ENCODE measurements at places on chromosomes 13 and 19. TPM values are rescaled to one million over a fixed set of nuclear protein-coding genes. Genes with fewer than 3 reads are reported as not detected.

DNA sequence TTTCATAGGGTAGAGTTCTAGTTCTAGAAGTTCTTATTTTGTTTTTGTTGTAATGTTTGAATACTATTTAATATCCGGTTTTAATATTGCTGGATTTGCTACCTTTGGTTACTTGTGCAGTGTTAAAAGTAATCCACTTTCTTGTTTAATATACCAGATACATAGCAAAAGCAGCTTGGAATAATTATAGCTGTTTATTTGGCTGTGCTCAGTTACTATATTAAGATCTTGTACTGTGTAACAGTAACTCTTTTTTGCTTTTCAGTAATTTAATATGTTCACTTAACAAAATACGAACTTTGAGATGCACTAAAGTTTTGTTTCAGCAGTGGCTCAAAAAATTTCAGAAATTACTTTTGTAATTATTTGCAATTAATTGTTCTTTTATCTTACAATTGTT, 50.9 kb downstream of the AKAP11 start:
- DNase-seq, result no peak

- no peak for DNase-seq
Measured at GRCh38 chr13:76894401-76895110, 8.4 kb upstream of the KCTD12 start.

GRCh38 chr13:25847635-25848626, 203.9 kb downstream of the SHISA2 start:
- DNase-seq, result no peak

DNA sequence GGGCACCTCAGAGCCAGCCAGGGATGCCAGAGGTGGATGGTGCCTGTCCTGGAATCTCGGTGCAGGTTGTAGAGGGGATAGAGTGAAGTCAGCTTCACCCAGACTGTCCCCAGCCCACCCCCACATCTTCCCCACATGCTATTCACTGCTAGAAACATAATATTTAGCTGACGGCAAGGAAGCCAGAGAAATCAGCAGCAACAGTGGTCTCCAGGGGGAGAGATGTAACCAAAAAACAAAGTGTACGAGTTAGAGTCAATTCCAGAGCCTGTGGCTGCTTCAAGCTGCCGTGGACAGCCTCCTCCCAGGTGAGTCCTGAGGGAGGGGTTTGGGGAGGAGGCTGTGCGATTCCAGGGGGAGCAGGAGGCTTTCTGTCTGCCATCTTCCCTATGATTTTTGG, 97.6 kb downstream of the ZNF536 start:
- DNase-seq, result no peak

- DNase-seq, result peak; percentile 54
Measured at GRCh38 chr13:107025991-107026390, 458.1 kb upstream of the ARGLU1 start.

GRCh38 chr13:51425410-51426042, 27.3 kb downstream of the INTS6 start:
- DNase-seq, result no peak

- DNase-seq, result no peak
Measured at GRCh38 chr19:16587833-16588823, 15.9 kb upstream of the SLC35E1 start.

DCAF15 gene
- total RNA-seq, result 22.7 TPM

CACNG8 gene
- under 0.01 TPM for total RNA-seq

DNA sequence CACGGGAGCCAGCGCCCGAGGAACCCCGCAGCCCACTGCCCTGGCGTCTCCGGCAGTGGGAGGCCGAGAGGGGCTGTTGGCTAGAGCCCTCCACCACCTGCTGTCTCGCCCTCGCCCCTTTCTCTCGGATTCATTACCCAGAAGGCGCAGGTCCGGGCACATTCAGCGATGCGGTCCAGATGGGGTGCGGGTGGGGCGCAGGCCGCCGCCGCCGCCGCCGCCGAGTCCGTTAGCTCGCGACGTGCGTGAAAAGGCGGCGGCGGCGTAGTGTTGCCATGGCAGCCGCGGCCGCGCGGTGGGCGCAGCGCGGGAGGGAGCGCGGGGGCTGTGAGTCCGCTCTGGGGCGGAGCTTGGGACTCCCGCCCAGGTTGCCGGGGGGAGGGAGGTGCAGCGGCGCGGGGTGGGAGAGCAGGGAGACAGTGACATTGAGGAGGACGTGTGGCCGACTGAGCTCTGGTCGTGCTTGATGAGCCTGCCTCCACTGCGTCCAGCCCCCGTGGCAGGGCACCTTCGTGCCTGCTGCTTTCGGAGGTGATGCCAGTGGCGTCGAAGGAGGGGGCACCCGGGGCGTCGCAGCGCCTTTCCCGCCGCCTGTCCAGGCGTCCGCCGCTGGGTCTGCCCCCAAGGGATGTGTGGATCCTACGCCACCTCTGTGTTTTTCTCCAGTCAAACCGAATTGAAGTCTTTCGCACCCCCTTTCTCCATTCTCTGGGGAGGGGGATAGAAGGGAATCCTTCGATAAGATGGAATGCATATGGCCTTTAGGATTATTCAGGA, at the start of gene KATNAL1:
KATNAL1 (minus strand) TSS at position 358 of the 777 bp plus-strand sequence. CDS start 23,774 bp downstream, outside the sequence.
- DNase-seq, result peak; percentile 68

GRCh38 chr13:30241532-30241931, 65.8 kb downstream of the KATNAL1 start:
- DNase-seq, result no peak

DNA sequence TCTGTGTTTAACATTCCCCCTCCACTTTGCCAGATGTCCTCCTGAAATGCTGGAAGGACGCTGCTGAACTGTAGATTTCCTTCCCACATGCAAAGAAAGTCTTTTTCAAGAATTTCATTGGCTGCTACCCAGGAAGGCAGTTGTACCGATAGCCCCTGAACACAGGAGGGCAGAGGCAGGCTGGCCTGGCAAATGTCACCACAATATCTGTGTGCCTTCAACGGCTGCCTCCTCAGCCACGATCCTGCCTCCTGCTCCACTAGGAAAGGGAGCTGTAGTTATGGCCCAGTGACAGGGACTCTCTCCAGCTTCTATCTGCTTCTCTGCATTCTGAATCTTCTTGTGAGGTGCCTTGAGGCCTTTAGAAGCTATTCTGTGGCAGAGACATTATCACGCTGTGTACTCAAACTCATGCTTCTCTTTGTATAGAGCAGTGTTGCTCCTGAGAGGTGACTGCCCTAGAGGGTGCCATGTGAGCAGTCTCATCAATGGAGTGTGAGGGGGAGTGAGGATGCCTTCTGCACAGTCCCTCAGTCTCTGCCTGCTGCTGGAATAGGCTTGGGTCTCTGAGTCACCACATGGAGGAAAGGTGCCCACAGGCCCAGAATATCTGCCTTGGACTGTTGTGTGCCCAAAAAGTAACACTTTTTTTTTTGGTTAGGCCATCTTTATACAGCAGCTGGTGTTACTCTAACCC, 279.8 kb downstream of the DNAJC15 start:
- peak; percentile 33 for DNase-seq

IGFL1 gene
- not detected for total RNA-seq

DNA sequence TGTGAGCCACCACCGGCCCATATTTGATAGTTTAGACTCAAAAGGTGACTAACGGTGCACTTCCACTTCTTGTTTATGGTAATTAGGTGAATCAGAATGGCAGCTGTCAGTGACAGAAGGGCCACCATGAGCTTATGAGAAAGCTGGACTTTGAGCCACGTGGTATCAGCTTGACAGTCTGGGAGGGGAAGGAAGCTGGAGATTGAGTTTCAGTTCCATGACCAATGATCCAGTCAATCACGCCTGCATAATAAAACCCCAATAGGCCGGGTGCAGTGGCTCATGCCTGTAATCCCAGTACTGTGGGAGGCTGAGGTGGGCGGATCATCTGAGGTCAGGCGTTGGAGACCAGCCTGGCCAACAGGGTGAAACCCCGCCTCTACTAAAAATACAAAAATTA, 8.2 kb downstream of the EID2B start:
- DNase-seq, result no peak

DNA sequence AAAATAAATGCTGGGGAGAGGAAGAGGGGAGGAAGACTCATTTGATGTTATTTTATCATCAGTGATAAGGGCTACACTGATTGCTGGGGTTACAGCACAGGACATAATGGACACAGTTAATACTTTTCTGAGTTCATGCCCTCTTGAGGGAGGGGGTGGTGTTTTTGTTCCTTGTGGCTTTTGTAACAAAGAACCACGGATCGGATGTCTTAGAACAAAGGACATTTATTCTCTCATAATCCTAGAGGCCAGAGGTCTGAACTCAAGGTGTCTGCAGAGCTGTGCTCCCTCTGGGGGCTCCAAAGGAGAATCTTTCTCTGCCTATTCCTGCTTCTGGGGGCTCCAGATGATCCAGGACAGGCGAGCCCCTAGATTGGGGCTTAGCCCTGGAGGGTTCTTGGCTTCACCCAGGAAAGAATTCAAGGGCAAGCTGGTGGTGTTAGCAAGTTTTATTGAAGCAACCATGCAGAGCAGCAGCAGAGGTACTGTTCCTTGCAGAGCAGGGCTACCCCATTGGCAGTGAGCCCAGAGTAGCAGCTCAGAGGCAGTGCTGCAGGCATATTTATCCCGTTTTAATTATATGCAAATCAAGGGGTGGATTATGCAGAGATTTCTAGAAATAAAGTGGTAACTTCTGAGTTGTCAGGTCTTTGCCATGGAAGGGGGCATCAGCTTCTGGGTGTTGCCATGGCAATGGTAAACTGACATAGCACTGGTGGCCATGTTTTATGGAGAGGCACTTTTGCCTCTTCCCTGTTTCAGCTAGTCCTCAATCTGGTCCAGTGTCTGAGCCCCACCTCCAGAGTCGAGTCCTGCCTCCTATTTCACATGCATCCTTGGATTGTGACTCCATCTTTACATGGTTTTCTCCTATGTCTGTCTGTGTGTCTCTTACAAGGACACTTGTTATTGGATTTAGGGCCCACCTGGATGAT, 18.0 kb downstream of the VAV1 start:
- no peak for DNase-seq

DNA sequence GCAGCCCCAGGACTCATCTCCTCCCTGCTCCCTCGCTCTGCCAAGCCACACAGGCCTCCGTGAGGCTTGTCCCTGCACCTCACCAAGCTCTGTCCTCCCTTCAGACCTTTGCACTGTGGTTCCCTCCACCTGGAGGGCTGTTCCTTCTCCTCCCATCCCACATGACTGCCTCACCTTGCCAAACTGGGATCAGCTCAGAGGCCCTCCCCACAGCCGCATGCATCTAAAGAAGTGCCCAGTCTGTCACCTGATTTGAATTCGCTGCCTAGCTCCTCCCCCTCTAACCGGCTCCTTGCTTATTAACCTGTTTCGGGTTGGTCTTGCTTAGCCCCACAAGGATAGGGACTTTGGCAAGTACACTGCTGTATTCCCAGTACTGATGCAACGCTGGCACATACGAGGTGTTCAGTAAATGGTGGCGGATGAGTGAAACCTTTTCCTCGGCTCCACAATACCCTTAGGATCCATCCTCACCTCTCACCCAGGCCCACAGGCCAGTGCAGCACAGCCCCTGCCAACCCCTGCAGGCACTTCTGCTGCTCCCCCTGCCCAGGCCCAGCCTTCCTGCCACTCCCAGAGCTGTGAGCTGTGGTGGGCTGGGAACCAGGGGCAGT, 4.4 kb downstream of the AKT2 start:
- DNase-seq, result peak; percentile 52

CYP4F3 gene
- total RNA-seq, result not detected

DNA sequence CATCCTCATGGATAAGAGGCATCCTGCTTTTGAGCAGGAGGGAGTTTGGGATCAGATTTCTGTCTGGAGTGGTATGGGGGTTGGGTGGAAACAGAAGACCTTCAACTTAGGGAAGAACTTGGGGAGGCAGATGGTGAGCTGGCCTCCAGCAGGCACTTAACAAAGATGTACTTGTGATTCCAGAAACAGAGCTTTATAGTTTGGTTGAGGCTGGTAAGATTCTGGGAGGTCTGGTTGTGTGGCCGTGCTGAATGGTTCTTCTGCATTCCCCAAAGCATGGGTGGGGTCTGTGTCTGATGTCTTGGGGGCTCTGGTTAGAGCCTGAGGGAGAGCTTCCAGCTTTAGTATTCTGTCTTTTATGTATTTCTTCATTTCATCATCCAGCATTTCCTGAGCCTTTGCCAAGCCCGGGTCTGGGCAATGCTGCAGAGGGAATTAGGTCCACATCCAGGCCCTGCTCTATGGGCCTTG, 4.8 kb downstream of the MEGF8 start:
- DNase-seq, result no peak

CACNG7 gene
- not detected for total RNA-seq

CFAP97D2 gene
- not detected for total RNA-seq

KLF16 gene
- total RNA-seq, result 4.6 TPM

FCER2 gene
- 0.29 TPM for total RNA-seq

- DNase-seq, result no peak
Measured at GRCh38 chr13:109672545-109672944, 113.8 kb downstream of the IRS2 start.

Data from breast epithelium (tissue), 4 donors.